NCI-H82 (cell line): ENCODE measurements at places on chromosomes 7 and 10.

- no peak for DNase-seq
Observed at GRCh38 chr7:70668606-70669358, 463.2 kb upstream of the GALNT17 start.

- DNase-seq = peak; percentile 70
Observed at GRCh38 chr7:70571403-70571934, 560.5 kb upstream of the GALNT17 start.

DNA sequence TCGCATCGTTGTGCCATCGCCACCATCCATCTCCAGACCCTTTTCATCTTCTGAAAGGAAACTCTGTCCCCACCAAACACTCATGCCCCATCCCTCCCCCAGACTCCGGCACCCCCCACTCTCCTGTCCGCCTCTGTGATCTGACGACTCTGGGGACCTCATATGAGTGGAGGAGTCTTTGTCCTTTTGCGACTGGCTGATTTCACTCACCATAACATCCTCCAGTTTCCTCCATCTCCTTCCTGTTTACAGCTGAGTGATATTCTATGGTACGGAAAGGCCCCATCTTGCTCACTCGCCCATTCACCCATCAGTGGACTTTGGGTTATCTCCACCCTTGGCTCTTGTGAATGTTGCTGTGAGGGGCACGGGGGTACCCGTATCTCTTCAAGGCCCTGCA lies 11.8 kb upstream of the INSIG1 start:
- no peak for DNase-seq

GRCh38 chr10:49556723-49557122 lies 17.8 kb upstream of the ERCC6 start:
- DNase-seq = no peak

- DNase-seq = no peak
Observed at GRCh38 chr10:14535457-14536130, 204.9 kb upstream of the FRMD4A start.

GRCh38 chr7:143395187-143396149 lies 13.2 kb downstream of the EPHA1 start:
- peak; percentile 16 for DNase-seq

DNA sequence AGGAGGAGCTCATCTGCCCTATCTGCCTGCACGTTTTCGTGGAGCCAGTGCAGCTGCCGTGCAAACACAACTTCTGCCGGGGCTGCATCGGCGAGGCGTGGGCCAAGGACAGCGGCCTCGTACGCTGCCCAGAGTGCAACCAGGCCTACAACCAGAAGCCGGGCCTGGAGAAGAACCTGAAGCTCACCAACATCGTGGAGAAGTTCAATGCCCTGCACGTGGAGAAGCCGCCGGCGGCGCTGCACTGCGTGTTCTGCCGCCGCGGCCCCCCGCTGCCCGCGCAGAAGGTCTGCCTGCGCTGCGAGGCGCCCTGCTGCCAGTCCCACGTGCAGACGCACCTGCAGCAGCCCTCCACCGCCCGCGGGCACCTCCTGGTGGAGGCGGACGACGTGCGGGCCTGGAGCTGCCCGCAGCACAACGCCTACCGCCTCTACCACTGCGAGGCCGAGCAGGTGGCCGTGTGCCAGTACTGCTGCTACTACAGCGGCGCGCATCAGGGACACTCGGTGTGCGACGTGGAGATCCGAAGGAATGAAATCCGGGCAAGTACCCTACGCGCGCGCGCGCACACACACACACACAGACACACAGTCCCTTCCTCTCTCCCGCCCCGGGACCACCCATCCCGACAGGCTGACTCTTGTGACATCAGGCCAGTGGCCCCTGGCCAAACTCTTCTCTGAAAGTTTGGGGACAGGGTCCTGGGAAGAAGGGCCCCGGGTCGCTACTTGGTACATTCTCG lies 538 bp downstream of the TRIM8 start:
- peak; percentile 79 for DNase-seq

- peak; percentile 32 for DNase-seq
Observed at GRCh38 chr10:64312876-64313275, 791.7 kb downstream of the REEP3 start.

DNA sequence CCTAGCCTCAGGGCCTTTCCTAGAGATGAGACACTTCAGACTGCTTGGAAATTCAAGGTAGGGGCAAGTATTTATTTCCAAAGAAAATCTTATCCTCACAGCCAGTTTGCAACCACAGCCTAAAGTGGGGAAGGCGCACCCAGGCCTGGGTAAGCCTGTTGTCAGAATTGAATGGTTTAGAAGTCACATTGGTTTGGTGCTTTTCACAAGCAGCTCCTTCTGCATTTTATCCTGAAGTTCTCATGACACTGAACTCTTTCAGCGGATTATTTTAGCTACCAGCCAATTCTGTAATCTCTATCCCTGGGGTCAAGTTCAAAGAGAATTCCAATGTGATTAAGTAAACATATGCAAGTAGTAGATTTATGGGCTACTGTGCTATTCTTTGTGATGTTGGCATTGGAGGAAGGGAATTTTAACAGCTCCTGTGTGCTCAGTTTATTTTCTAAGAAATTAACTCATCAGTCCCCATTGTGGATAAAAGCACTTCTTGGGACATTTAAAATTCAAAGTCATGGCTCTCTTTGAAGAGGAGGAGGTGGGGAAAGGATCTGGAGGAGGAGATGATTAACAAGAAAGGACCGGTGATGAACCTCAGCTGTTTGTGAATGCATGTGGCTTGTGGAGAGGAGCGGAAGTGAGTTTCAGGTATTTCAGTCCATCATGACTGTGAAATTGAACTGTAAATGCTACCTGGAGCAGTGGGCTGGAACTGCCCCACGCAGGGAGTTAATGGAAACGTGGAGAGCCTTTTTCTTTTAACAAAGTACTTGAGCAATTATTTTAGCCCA lies 90.2 kb upstream of the CACUL1 start:
- peak; percentile 32 for DNase-seq

DNA sequence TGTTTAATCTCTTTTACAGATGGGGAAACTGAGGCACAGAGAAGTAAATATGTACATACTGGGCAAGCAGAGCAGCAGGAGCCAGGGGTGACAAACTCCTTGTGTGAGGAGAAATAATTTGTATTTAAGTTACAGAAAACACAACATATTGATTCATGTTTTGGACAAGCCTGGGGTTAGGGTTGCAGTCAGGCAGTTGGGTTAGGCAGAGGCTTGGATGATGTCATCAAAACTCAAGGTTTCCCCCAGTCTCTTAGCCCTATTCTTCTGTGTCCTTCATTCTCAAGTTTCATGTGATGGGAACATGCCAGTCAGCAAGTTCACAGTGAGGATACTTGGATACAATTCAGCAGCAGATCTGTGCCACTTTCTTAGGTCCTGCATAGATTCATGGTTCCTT lies 181.4 kb downstream of the CXCL12 start:
- no peak for DNase-seq

DNA sequence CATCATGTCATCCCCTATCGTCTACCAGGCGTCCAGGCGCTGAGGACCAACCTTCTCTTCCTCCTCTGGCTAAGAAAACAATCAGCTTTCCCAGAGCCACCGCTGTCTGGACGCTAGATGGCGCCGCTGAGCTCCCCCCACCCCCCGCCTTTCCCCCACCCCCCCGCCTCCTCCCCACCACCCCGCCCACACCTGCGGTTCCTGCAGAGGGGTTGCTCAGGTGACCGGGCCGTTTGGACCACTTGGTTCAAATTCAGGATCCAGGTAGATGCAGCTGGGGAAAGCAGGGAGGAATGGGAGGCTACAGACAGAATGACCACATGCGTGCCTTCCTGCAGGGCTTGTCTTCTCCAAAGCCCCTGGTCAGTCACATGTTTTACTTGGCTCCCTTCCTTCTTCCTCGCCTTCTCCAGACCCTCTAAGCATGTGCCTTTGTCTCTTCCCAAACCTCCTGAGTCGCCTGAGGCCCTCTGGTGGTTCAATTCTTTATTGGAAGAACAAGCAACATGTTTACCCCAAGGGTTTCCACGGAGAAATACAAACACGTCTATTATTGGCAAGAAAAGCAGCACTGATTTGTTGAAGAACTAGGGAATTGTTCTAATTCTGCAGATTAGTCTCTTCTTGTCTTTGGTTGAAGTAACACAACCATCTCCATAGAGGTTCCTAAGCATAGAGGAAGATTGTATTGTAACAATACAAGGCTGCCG lies 24.7 kb downstream of the AOC1 start:
- DNase-seq = peak; percentile 96

GRCh38 chr10:129272866-129273650 lies 194.0 kb upstream of the MGMT start:
- DNase-seq = no peak

- no peak for DNase-seq
Observed at GRCh38 chr7:90945104-90945787, 319.0 kb upstream of the FZD1 start.

GRCh38 chr10:110805292-110805691 lies 66.4 kb upstream of the PDCD4 start:
- DNase-seq = no peak

DNA sequence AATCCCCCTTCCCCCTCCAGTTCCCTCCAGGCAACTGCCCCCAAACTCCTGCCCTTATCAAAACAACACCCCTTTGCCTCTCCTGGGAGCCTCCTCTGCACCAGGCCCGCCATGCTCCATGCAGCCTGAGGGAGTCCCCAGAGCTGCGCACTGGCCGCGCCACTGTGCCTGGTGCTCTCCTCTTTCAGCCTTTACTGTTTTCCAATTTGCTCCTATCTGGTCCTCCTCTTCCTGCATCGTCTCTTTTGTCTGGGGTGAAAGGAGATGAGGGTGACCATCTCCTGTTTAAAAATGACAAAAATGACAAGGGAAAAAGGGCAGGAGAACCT lies 165.8 kb upstream of the ADCY1 start:
- DNase-seq = no peak

DNA sequence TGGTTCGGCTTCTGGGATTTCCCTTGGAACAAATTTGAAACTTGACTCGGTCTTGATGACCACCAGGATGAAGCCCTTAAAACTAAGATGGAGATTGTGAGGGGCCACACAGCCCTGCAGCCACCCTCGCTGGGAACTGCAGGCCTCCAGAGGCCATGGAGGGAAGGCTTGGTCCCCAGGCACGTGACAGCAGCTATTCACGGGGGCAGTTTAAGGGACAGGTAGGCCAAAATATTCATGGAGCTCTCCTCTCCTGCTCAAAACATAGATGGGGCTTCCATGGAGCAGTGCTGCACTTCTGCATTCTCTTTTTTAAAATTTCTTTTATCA lies 137.0 kb downstream of the ADCY1 start:
- DNase-seq = no peak

GRCh38 chr10:7787150-7787856 lies 490 bp downstream of the KIN start:
- DNase-seq = peak; percentile 3

DNA sequence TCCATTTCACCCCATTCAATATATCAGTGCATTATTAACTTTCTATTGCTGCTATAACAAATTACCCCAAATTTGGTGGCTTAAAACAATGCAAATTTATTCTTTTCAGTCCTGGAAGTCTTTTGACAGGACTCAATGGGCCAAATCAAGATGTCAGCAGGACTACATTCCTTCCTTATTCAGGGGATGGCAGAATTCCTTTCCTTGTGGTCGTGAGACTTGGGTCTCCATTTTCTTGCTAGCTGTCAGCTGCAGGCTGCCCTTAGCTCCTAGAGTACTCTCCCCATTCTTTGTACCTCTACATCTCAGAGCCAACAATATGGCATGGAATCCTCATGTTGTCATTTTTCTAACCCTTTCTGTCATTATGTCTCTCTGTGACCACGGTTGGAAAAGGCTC lies 310.6 kb downstream of the HDAC9 start:
- DNase-seq = no peak

DNA sequence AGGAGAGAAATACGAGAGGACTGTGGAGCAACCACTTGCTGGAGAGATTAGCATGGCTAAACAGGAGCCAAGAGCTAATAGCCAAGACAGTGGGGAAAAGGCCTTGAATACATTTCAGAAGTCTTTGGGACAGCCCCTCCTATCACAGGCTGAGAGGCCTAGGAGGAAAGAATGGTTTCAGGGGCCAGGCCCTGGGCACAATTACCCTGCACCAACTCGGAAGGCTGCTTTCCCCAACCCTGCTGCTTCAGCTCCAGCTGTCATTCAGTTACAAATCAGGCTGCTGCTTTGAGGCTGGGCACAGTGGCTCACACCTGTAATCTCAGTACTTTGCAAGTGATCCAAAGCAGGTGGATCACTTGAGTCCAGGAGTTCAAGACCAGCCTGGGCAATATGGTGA lies 32.0 kb upstream of the SLC35G1 start:
- DNase-seq = no peak

GRCh38 chr7:155922067-155922816 lies 110.0 kb upstream of the SHH start:
- DNase-seq = no peak

- DNase-seq = no peak
Observed at GRCh38 chr10:131698986-131699385, 201.8 kb upstream of the PPP2R2D start.

- DNase-seq = peak; percentile 62
Observed at GRCh38 chr7:51316666-51317581, at the start of gene COBL. COBL (minus strand) TSS chr7:51316809; CDS start chr7:51316633, 176 bp downstream.

GRCh38 chr10:128081222-128081621 lies 45.0 kb downstream of the MKI67 start:
- no peak for DNase-seq

DNA sequence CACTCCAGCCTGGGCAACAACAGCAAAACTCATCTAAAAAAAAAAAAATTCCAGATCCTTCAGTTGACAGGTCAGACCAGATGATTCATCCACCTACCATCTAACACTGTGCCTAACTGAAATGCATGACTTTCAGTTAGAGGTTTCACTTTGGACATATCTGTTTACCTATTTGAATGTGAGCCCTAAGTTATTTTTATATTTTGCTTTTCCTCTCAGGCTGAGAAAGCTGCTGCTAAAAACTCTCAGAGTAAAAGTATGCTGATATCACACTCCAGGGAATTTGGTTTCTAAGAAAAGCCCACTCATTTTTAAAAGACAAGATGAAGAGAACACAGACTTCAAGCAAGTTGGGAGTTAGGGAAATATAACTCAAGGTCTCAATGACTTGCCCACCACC lies 126.0 kb downstream of the SGMS1 start:
- DNase-seq = no peak

- DNase-seq = no peak
Observed at GRCh38 chr7:83159731-83160130, 3.0 kb downstream of the PCLO start.

GRCh38 chr10:21499701-21500577 lies 25.5 kb downstream of the SKIDA1 start:
- DNase-seq = peak; percentile 36

- DNase-seq = peak; percentile 96
Observed at GRCh38 chr7:152967958-152968357, 208.4 kb downstream of the ACTR3B start.

DNA sequence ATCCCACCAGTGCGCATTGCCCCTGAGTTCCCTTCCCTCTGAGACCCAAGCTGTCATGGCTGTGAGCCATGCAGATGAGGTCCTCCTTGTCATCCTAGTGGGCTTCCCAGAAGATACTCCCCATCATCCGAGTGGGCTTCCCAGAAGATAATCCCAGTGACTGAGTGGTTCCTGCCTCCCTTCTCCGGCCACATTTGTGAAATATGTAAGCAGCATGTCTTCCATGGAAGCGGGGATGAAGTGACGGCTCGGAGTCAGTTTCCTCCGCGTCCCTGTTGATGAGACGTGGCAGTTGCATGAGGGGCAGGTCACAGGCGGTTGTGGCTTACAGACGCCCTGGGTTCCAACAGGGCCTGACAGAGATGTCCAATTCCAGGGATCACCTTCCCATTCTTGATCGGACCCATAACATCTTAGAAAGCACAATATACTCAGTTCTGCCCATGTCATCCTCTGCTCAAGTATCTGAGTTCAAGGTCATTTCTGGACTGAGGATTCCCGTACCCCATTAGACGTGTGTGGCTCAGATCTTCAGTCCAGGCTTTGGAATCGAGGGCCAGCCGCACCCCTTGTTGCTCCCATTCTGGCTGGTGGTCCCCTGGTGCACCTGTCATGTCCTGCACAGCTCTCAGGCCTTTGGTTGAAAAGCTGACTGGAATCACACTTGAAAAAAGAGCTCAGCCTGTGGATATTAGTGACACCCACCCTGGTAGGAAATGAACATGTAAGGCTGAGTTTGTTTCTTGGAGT lies 166.9 kb downstream of the PTPRN2 start:
- DNase-seq = no peak
